ENCODE measurements at places on chromosomes 13 and 19.

DNA sequence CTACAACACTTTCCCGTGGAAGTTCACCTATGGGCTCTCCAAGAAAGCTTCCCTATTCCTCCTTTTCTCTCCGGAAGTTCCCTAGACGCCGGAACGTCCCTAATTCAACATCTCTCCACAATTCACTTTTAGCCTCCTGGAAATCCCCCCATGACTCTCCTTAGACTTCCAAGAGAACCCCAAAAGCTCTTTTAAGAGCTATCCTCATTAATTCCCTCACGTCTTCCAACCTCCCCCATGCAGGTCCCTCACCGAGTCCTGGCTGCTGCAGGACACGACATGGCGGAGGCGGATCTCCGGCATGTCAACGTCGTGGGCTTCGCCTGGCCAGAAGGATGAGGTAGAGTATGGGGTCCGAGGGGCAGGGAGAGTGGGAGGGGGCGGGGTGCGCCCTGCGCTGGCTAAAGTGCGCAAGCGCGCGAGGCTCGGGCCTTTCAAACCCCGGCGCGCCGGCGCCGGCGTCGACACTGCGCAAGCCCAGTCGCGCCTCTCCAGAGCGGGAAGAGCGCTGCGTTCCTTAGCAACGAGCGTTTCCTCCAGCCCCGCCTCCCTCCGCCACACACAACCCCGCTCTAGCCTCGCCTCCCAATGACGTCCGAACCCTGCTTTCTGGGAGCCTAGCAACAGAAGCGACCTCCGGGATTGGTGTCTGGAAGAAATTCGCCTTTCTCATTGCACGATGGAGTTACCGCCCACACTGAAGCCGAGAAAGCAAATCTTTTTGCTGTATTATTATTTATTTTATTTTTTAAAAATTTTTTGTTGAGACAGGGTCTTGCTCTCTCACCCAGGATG is at the start of the genes PINLYP and XRCC1:
Gene PINLYP, plus strand, starts transcription at position 646 of the 795 bp plus-strand sequence. CDS start 1,391 bp downstream, outside the sequence.
Gene XRCC1, minus strand, starts transcription at position 372 of the 795 bp plus-strand sequence. Its CDS starts 69 bp downstream, at position 303.
- DNase-seq = peak; percentile 97

DNA sequence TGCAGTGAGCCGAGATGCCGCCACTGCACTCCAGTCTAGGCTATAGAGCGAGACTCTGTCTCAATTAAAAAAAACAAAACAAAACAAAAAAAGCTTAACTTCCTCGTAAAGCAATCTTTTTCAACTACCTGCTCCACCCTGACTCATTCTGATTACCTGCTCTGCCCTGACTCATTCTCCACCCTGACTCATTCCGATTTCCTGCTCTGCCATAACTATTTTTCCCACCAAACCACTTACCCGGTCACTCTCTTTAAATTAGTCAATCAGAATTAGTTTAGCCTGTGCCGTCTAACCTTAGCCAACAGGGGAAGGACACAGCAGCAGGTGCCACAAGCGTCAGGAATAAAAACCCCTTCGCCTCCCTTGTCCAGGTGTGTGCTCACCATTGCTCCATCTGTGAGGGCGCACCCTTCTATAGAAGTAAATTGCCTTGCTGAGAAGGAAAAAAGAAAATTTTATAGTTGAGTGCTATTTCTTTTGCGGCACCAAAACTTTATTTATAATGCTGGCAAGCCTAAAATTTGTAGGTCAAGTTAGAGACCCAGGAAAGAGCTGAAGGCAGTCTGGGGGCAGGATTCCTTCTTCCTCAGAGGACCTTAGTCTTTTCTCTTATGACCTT is 1.7 kb upstream of the IFT88 start:
- no peak for DNase-seq

DNA sequence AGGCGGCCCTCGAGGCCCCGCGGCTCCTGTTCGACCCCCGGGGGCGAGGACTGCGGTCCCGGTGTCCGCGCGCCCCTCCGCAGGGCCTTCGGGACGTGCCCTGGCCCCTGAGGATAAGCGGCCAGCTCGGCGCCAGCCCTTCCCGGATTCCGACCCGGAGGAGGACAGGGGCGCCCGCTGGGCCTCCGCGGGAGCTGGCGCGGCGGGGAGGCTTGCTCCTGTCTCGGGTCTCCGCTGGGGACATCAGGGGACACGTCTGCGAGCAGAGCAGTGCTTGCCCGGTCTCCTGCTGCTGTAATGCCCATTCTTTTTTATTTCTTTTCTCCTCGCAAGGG is 829 bp downstream of the B3GLCT start:
- peak; percentile 5 for DNase-seq

DNA sequence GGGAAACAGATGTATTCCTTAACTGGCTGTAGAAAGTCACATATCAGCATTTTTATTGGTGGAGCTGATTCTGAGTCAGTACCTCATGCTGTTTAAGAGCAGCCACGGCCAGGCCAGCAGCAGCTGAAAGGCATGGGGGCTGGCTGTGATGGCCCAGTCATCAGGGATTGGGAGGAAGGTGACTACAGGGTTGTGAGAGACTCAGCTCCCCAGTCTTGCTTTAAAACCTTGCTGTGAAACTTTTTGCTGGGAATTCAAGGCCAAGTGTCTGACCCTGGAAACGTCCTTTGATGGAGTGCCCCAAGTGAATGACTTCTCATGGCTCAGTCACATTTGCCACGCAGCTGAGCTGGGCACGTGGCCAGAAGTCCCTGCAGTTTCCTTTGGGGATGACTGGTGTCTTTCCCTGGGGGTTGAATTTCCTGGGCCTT is 39.1 kb upstream of the RNF113B start:
- DNase-seq = no peak

DNA sequence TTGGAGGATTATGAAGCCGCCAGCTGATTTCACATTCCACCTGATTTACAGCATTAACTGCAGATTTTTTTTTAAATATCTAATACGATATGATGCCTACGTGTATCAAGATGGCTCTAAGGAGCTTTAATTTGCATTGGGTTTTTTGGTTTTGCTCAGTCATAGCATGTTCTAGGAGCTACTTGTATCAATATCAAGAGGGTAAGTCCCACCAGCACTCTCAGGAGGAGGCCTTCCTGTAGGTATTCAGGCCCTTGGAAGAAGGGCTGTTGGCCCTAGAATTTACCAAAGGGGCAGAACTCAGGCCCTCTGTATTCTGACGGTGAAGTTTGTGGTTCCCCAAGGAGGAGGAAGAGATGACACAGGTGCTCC is 97.2 kb upstream of the IPO5 start:
- no peak for DNase-seq

- DNase-seq = no peak
Observed at GRCh38 chr13:51311957-51312520, 27.5 kb upstream of the SERPINE3 start.

GRCh38 chr13:54287062-54287764 is 1258.6 kb downstream of the OLFM4 start:
- DNase-seq = no peak

DNA sequence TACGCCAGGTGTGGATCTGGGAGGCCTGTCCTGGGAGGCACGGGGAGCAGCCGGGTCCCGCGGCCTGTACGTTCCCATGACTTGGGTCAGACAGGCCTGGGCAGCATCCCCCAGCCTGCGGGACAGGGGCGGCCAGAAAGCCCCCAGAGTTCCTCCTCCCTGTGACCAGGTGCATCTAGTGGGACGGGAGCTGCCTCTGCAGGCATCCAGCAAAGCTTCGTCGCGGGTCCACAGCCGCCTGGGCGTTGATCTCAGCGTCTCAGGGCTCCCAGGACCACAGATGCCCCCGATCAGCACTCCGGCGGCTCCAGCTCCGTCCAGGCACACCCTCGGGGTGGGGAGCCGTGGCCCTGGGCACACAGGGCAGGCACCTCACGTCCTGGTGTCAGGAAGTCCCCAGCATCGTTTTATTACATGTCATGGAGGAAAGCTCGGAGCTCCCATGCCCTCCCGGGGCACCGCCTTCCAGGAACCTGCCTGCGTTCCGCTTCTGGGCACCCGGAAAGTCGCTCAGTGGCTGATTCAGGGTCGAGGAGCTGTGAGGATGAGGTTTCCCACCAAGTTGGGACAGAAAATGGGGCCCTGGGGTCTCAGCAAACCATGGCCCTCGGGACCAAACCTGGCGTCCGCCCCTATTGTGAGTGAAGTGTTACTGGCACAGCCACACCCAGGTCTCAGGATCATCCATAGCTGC is 1.5 kb upstream of the GZMM start:
- DNase-seq = no peak

- no peak for DNase-seq
Observed at GRCh38 chr19:55149078-55150003, at the start of gene TNNT1. Gene TNNT1 (minus strand): TSS chr19:55149206. CDS start chr19:55147157, 2,049 bp downstream.

DNA sequence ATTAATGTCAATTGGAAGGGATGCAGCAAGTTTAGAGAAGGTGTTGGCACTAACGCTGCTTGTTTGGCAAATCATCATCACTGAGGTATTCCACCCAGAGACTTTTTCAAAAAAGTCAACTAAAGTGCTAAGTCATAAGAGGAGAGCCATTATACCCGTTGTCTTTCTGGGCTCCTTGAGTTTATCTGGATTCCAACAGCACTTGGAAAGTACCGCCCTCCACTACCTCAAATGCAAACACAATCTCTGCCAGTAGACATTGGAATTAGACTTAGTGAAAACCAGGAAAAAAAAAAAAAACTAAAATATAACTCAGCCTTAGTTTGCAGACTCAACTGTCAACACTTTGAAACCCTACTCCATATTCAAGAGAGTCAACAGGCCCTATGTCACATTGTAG is 266.0 kb downstream of the ITGBL1 start:
- DNase-seq = no peak

DNA sequence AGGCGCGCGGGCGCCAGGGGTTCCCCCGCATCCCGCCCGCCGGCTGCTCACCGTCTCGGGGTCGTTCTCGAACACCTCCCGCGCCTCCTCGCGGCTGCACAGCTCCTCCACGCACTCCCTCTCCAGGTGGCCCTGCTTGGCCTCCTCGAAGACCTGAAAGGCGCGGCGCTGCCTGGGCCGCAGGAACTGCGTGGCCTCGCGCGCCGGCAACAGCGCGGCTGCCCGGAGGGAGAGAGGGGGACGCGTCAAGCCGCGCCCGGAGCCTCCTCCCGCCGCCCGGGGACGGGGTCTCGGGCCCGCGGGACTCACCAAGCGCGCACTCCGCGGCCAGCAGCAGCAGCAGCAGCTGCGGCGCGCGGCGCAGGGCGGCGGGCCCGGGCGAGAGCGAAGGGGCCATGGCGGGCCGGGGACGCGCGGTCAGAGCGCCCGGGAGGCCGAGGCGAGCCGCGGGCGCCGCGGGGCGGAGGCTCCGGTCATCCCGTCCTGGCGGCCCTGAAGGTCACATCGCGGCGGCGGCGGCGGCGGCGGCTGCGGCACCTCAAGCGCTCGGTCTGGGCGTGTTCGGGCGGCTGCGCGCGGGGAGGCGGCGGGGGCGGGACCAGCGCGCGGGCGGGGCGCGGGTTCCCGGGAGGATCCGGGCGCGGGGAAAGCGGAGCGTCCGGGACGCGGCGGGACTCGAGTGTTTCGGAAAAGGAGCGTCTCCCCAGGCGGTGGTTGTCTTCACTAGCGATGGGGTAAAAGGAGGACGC is at the start of gene GAS6:
Gene GAS6, minus strand, starts transcription at position 553 of the 749 bp plus-strand sequence. Its CDS starts 156 bp downstream, at position 397.
- no peak for DNase-seq

DNA sequence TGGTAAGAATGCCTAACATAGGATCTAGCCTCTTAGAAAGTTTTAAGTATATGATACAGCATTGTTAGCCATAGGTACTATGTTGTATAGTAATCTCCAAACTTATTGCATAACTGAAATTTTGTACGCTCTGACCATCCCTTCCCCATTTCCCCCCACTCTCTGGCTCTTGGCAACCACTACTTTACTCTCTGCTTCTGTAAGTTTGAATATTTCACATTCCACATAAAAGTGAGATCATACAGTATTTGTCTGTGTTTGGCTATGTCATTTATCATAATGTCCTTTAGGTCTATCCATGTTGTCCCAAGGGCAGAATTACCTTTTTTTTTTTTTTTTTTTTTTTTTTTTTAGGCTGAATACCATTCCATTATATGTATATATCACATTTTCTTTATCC is 396.9 kb downstream of the DLEU7 start:
- no peak for DNase-seq

- DNase-seq = no peak
Observed at GRCh38 chr13:97411984-97412383, 22.0 kb upstream of the RAP2A start.

GRCh38 chr19:33390101-33390907 is 16.8 kb downstream of the CEBPG start:
- no peak for DNase-seq

DNA sequence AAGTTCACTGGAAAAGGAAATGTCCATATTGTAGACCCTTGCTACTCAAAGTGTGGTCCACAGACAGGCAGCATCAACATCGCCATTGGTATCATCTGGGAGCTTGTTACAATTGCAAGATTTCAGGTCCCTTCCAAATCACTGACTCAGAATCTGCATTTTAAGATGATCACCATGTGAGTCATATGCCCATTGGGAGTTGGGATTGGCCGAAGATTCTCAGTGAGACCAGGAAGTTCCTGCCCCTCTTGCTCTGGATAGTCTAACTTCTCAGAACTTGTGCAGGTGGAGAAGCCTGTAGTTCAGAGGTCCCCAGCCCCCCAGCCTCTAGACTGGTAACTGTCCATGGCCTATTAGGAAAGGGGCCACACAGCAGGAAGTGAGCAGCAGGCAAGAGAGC is 48.9 kb upstream of the URAD start:
- no peak for DNase-seq

GRCh38 chr19:6828698-6829633 is 56.5 kb downstream of the VAV1 start:
- peak; percentile 16 for DNase-seq

GRCh38 chr13:52924289-52925148 is 76.1 kb upstream of the PCDH8 start:
- no peak for DNase-seq

GRCh38 chr13:38582133-38582532 is 104.7 kb upstream of the FREM2 start:
- no peak for DNase-seq

GRCh38 chr19:4369109-4369887 is 25.9 kb downstream of the MPND start:
- peak; percentile 72 for DNase-seq

GRCh38 chr13:91946498-91947070 is 548.2 kb downstream of the GPC5 start:
- DNase-seq = no peak

- no peak for DNase-seq
Observed at GRCh38 chr13:32195713-32196112, 119.5 kb downstream of the ZAR1L start.

GRCh38 chr13:21348488-21349120 is 110.5 kb downstream of the ZDHHC20 start:
- no peak for DNase-seq

DNA sequence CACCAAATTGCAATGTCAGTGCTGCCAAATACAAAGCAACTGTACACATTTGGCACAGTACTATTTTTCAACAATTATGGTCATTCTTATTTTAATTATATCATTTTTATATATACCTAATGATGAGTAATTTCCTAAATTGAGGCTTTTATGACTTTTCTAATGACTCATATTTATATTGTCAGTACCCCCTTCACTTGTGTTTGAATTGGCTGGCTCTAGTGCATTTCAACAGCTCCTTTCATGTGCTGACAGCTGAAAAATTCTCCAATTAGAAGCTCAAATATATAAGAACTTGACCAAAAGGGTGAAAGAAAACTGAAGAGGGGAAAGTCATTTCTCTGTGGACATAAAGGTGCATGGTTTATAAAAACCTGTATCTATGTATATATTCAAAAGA is 263.3 kb downstream of the SLITRK1 start:
- no peak for DNase-seq

GRCh38 chr13:51534041-51534817 is 50.0 kb upstream of the WDFY2 start:
- DNase-seq = no peak

Measured in stimulated activated CD4-positive, alpha-beta T cell treated with anti-CD3 and anti-CD28 coated beads, TNF-alpha, amount 100 ng/mL, for 24 hours (primary cell).